EL (cell line): ENCODE measurements at places on chromosomes 5 and 9.

DNA sequence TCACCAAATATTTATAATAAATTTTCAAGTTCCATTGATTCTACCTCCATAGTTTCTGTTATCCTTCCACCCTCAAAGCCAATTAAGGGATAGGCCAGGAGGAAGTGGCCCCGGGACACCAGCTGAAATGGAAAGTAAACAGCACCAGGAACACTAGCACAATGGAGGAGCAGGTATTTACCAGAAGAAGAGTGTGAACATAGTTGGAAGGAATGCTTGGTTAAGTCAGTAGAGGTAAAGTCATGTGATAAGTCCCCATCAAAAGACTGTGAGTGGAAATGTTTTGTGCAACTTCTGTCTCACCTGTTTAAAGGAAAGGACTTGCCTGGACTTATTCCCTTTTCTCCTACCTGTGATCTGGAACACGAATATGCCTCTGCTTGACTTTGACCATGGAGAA is 146.7 kb upstream of the RAI14 start:
- no peak for DNase-seq

DNA sequence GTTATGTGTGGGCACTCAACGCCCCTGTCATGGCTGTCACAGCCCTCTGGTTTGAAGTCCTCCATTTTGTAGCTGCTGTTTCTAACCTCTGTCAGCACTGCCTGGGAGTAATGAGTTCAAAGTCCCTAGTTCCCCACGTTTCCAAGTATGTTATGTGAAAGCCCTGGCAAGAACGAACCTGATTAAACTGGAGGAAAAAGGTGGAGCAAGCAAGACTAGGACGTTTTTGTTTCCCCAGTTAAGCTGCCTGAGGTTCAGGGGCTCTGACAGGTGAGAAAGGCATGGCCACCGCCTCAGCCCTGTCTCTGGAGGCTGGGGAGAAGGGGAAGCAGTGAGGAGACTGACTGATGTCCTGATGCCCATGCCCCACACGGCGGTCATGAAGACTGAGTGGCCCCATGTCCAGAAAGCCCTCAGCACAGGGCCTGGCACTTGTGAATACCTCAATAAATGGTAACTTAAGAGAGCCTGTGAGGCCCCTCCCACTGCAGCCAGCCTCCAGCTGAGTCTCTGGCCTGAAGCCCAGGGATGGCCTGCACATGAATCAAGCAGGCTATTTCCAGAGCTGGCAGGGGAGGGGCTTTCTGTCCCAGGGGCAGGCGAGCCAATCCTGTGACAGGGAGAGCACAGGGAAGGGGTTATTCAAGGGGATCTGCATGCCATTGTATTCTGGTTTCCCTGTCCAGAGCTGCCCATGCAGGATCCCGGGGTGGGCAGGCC is 61.8 kb downstream of the PFDN1 start:
- DNase-seq = peak; percentile 94

GRCh38 chr9:112000743-112001142 is 104.1 kb downstream of the UGCG start:
- DNase-seq = no peak

- peak; percentile 64 for DNase-seq
Measured at GRCh38 chr5:16886366-16886736, 49.7 kb downstream of the MYO10 start.

DNA sequence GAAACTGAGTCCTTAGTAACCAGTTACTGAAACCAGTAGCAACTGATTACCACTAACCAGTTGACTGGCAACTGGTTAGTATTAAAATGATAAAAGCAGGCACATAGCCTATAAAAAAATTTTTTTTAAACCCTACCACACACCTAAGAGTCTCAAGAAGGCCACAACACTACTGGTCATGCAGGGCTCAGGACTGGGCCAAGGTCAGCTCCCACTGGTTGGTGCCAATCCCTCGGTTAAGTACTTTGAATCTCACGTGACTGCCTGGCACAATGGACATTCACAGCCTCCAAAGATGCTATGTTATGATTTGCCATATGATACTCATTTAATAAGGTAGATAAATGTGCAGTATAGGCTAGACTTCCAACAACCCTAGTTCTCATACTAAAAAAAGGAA is 8.5 kb downstream of the ANKH start:
- no peak for DNase-seq

GRCh38 chr5:59999056-59999455 is 105.5 kb upstream of the PDE4D start:
- peak; percentile 52 for DNase-seq

DNA sequence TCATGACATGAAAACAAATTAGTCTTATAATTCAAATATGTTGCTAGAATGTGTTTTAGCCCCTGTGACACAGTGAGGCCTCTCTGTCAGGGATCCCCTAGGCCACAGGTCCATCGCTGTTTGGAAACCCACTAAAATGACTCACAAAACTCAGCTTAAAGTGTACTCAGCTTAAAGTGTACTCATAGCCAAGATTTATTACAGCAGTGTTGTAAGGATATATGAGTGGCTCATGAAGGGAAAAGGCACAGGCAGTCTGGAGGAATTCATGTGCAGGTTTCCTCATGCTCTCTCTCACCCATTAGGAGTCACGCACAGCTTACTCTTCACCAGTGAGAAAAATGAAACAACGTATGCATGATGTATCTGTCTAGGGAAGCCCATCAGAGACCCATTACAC is 24.4 kb upstream of the TGFBI start:
- DNase-seq = peak; percentile 74

DNA sequence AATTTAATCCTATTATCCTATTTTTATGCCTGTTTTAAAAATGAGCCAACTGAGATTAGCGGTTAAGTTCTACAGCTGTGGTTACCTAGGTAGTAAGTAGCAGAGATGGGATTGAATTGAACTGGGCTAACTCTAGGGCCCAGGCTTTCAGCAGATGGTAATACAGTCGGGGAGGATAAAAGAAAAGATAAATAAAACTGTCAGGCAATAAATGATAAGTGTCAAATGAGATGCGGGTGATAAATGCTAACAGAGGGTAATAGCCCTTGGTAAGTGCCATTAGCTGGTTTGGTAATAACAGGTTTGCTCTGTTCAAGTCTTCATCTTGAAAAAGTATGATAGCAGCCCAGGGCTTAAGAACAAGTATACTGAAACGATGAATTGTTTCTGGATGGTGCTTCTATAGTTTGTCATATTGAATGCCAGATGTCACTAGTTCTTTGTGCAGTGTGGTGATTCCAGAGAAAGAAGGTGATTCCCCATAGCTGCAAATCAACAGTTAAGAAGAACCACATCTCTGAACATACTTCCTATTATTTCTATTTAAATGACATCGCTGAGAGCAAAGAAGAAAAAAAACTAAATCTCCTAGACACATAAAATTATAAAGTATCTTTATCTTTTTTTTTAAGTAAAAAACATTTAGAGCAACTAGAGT is 360.8 kb upstream of the PANK3 start:
- no peak for DNase-seq

DNA sequence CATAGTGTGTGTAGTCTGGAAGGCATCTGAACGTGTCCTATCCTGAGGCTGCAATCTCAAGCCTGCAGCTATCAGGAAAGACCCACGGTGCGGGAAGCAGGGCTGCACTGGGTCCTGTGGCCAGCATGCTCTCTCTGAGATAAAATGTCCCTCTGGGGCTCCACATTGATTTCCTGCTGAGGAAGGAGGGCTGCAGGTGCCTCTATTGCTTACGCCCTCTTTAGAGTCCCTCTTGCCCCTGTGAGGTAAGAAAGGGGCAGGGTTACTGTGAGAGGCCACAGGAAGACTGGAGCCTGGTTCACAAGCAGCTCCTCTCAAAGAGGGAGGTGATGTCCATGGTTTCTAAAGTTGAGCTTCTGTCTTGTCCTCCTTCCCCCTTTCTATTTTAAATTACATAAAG is 299.9 kb upstream of the RFX3 start:
- DNase-seq = no peak

DNA sequence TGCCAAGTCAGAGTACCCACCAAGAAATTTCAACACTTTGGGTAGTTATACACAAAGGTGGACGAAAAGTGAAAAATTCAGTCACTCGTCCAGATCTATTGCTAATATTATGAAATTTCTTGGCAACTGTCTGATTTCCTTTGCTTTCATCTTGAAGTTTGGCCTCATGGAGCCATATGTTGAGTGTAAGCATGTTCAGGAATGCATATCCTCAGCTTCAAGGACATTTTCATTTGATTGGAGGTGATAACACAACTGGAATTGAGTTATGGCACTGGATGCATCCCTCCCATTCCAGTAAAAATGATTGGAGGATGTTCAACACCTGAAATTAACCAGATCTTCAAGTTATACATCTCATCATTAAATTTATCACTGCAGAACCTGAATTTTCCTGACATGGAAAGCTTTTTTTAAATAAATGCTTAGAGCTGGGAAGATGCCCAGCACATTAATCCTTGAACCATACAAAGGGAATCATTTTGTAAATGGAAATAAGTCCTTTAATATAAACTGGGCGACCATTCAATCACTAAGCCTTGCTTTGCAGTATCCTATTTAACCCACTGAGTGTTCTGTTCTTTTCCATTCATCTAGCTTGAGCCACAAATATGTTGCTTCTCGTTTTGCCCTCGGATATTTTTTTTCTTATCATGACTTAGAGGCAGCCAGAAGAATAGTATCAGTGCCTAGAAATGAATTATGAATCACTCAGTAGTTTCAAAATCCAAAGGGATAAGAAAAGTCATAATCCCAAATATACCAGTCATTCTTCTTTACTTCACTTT is 273.7 kb upstream of the PIK3R1 start:
- DNase-seq = no peak

- no peak for DNase-seq
Measured at GRCh38 chr9:107960916-107961315, 471.3 kb upstream of the KLF4 start.

DNA sequence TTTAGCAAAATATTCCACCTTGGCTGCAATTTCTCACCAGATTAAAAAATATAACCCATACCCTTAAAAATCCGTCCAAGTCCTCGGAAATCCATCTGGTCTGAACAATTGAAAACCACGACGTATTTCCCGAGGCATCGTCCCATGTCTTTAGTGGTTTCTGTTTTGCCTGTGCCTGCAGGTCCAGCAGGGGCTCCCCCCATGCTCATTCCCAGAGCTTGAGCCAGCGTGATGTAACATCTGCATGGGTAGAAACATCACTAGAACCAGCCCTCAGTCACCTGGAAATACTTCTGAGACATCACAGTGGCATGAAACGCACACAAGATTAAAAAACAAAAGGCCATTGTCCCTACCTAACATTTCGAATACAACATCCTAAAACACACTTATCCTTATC is 114.0 kb downstream of the DNAH5 start:
- DNase-seq = no peak

DNA sequence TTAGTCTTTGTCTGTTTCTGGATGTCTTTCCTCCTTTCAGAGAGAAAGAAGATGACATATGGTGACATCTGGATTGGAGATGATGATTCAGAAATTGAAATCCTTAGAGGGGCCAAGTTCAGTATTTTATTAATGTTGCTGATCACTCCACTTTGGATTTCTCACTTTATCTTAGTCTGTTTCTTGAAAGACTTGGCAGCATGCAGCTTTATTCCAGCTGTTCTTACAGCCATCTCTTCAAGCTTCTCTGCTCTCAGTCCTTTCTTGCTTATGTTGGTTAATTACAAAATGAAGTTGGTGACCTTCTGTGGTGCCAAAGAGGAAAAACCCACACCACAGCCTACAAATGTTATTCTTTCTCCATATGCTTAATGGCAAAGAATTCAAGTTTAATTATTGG is 62.1 kb downstream of the SNCAIP start:
- DNase-seq = no peak

DNA sequence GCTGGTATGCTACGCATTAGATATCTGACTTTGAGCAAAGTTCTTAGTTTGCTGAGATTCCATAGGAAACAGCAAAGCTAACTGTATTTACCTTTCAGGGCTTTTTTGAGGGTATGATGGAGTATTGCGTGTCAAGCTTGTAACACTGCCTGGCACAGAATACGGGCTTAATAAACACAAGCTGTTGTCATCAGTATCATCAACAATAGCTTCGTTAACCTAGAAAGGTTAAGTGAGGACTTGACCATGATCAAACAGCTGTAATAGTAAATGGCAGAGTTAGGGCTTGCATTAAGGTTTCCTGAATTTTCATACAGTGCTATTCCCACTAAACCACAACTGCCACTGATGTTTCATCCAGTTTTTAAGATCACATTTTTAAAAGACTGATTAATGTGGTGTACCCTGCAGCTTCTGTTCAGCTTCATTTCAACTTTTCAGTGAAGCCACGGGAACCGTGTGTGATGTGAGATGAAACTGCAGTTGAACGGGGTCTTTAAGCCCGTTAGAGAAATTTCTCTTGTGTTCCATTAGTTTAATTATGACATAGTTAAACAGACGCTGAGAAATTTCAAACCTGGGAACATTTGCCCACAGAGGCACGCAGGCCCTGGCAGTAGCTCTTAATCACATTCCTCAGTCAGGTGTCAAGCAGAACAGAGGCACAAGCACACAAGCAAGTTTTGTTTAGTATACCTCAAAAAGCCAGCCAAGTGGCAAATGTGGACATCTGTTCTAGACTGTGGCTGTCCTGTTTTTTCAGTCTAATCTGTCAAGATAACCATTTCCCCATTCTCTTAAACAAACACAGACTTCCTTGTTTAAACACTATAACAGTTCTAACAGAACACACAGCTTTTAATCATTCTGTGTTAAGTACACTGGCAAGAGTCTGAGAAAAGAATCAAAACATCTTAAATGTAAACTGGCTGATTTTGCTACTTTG is 147.1 kb downstream of the ZNF608 start:
- peak; percentile 23 for DNase-seq

GRCh38 chr9:104280711-104281110 is 186.6 kb downstream of the SMC2 start:
- DNase-seq = no peak

GRCh38 chr5:146732962-146733361 is 145.6 kb downstream of the PPP2R2B start:
- DNase-seq = no peak

GRCh38 chr5:110561510-110561909 is 165.0 kb downstream of the TMEM232 start:
- DNase-seq = no peak

DNA sequence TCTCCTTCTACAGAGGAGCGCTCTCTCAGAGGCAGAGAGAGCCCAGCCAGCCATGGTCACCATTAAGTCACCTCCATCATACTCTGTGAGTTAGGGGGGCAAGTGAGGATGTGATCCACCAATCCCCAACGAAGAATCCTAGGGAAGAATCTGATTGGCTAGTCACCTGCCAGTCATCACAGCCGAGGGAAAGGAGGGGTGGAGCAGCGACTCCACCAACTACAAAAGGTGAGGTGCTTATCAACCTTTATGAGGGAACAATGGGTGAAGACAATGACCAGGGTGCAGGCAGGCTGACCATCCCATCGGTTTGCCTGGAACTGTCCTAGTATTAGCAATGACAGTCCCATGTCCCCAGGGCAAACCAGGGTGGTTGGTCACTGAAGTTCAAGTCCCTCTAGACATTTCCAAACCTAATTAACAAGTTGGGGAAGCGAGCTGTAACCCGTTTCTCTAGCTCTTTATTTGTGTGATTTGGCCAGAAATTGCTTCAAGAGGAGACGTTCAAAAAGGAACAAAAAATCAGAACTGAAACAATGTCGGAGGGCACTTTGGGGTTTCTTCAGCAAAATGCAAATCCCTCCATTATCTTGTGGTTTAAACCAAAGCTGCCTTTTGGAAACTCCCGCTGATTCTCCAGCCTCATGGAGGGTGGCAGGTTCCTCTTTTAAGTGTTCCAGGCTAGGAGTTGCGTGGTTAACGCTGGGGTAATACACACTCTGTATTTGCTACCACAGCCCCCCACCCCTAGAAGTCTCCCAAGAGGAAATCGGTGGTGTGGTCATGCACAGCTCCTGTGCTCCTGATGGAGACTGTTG is 18.8 kb upstream of the FCN1 start:
- DNase-seq = no peak

GRCh38 chr9:131027872-131028179 is 18.9 kb downstream of the LAMC3 start:
- no peak for DNase-seq
